Umbilical cord (tissue), 2 donors: ENCODE measurements at places on chromosomes 6 and 20. TPM values are rescaled to one million over a fixed set of nuclear protein-coding genes. Genes with fewer than 3 reads are reported as not detected.
A peak's percentile ranks its signal among the peaks of the same experiment; 100 is the strongest.

DNA sequence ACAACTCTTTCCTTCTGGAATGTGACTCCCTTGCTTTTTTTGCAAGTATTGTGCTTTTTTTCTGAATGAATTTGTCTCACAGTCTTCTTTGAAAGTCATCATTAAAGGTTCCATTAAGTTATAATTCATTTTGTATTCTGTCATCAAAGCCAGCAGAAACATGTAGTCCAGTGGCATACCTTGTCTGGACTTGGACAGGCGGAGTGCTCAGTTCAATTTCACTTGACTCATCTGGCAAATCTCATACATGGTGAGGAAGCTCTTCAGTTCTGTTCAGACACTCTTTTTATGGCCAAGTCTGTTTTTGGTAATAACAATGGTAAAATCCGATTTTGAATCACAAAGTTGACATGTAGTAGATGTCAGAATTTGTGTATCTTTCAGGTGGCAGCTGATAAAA, 260.8 kb upstream of the OPRM1 start:
- DNase-seq = peak; percentile 31

DNA sequence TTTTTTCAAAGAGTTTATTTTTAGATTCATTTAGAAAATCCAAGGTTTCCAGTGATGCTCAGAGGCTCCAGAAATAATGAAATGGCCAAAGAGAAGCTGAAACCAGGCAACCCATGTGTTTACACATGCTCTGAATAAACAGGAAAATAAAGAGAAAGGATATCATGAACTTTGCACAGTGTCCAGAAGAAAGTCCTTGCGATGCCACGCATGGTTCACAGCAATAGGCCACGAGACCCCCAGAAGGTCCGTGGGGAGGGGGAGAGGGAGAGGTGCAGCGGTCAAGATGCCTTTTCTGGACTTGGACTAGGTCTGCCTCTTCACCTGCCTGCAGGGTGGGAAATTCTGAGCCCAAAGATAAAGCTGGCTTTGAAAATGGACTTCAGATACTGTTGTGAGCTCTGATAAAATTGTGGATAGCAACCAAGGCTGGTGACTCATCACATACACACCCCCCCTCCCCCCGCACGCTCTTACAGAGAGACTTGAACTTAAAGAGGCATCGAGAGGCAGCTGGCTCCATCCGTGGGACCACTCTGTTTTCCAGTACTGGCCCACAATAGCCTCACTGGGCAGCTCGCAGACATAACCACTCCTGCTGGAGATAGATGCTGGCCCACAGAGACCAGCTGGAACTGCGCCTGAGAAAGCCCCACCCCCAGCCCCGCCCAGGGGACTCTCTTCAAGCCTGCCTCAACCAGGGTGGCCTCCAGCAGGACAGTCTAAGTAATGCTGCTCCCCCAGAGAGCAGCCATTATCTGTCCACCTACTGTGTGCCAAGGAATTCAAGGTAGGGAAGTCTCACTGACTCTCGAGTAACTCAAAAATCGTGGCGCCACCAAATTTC, 21.2 kb upstream of the NFATC2 start:
- DNase-seq = peak; percentile 93

DNA sequence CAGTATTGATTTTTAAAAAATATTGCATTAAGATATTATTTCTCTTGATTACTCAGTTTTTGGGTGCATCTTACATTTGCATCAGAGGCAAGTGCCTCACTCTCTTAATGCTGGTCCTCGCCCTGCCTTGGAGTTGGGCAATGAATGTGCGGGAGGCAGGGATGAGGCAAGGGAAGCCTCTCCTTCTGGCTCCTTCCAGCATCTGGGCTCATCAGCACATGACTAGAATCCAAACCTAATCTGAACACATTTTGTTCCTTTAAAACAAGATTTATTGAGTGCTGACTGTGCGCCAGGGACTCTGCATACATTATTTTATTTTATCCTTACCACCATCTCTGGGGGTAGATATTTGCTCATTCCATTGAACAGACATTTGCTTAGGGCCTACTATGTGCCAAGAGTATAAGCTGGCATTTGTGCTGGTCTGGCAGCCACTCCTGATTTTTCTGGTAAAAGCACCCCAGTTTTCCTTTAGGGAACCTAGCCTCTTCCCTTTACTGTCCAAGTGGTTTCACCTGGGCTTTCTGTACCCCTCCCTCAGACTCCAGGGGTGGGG, 71.9 kb upstream of the ZNFX1 start:
- no peak for DNase-seq

- DNase-seq = peak; percentile 46
Measured at GRCh38 chr20:1810926-1811620, 84.1 kb upstream of the SIRPA start.

DNA sequence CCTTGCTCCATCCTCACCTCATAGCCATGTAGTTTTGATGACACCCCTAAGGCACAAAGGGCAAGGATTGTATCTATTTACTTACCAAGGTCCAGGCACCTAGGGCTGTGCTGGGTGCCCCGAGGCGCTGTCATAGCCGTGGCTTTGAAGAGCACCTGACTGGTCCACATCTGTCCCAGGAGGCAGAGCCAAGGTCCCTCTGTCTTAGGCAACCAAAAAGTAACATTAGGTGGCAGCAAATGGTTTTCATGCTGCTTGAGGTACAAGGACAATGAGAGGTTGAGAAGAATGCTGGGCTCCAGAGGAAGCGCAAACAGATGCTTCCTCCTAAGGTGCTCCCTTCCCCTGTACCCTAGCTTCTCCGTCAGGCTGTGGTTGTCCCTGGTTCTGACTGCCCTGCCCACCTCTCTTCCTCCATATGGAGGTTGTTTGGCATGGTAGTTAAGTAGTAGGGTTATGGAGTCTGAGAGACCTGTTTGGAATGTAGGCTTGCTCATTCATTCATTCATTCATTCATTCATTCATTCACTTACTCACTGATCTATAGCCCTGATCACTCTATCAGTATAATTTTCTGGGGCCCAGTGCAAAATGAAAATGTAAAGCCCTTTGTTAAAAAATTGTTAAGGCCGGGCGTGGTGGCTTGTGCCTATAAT, 3.0 kb upstream of the UQCC2 start:
- no peak for DNase-seq

DNA sequence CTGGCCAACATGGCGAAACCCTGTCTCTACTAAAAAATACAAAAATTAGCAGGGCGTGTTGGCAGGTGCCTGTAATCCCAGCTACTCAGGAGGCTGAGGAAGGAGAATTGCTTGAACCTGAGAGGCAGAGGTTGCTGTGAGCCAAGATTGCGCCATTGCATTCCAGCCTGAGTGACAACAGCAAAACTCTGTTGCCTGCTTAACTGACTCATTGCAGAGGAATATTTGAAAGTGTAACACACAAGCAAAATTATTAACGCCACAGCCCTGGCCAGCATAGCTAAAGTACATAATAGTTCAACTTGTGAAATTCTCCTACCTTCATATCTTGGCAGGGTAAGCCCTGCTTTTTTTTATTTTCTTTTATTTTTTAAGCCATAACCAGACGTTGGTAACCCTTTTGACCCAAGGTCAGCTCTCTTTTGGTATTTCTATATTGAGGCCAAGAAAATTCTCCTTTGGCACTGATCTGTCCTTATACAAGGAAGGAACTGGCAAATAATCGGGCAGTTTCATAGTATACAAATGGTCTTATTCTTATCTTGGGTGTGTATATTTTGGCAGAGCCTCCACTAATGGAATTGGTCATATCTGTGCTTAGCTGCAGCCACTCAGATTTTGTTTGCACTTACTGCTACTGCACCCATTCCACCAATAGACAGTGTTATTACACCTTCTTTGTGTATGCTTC, 4.0 kb upstream of the ADGRF5 start:
- peak; percentile 71 for DNase-seq

DNA sequence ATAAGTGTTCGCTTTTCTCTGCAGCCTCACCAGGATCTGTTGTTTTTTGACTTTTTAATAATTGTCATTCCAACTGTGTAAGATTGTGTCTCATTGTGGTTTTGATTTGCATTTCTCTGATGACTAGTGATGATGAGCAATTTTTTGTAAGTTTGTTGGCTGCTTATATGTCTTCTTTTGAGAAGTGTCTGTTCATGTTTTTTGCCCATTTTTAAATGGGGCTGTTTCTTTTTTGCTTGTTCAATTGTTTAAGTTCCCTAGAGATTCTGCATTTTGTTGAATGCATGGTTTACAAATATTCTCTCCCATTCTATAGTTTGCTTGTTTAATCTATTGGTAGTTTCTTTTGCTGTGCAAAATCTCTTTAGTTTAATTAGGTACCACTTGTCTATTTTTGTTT, 295.9 kb downstream of the PACRG start:
- no peak for DNase-seq

GRCh38 chr6:134035823-134036296, 16.6 kb downstream of the SLC2A12 start:
- DNase-seq = no peak

DNA sequence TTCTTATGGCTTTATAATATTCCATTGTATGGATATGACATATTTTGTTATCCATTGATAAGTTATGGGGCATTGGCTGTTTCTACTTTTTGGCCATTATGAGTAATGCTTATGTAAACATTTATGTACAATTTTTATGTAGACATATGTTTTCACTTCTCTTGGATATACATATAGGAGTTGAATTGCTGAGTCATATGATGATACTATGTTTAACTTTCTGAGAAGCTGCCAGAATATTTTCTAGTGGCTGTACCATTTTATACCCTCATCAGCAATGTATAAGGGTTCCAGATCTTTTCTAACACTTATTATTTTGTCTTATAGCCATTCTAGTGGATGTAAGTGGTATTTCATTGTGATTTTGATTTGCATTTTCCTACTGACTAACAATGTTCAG, 23.1 kb downstream of the OTOR start:
- no peak for DNase-seq

GRCh38 chr6:130396722-130397121, 30.9 kb downstream of the TMEM200A start:
- no peak for DNase-seq

DNA sequence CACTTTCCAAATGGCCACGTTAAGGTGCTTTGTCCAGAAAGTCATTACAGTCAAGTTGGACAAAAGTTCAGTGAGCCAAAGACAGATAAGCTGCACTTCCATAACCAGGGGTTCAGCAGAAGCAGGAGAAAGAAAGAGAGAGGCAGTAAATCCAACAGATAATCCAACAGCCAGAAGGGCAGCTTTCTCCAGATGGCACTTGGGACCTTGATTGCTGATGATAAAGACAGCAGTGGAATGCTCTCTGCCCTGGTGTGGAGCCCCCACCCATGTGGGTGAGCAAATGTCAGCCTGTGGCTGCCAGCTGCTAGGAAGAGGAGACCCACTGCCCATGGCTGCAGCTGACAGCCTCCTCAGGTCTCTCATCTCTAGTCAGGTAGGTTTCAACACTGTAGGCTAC, 18.7 kb upstream of the NRSN1 start:
- no peak for DNase-seq

DNA sequence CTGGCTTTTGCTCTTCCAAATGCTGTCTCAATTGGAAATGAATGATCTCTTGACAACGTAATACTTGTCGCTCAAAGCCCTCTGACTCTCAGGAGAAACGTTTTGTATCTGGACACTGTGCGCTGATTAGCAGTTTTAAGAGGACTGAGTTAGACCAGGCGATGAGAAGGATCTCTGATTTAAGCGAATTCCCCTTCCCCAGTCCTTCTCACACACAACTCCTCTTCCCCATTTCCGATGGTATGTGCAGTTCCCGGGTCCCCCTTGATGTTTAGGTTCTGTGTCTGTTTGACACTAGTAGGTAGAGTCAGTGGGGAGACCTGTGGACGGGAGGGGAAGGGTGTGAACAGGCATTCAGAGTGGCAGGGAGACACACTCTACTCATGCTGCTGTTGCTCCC, 2.5 kb downstream of the ZDHHC14 start:
- no peak for DNase-seq

GRCh38 chr6:13492357-13492756, 5.0 kb upstream of the GFOD1 start:
- no peak for DNase-seq

GRCh38 chr6:20198775-20199174, 13.5 kb downstream of the MBOAT1 start:
- DNase-seq = no peak

GRCh38 chr6:137903933-137904821, 37.1 kb downstream of the TNFAIP3 start:
- DNase-seq = no peak

DNA sequence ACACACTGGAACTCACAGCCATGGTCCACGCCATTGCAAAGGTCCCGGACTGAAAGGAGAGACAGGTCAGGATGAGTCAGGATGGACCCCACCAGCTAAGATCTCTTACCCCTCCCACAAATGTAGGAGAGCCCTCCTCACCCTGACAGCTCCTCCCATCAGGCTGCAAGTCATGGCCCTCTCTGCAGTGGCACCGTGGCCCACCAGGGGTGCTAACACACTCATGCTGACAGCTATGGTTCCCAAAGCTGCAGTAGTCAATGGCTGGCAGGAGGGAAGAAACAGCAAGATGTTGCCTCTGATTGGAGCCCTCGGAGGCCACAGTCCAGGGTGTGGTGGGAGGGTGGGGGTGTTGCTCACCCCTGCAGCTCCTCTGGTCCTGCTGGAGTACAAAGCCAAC, 5.7 kb upstream of the RBPJL start:
- DNase-seq = no peak

- no peak for DNase-seq
Measured at GRCh38 chr20:17515053-17515452, 16.1 kb downstream of the BFSP1 start.

DNA sequence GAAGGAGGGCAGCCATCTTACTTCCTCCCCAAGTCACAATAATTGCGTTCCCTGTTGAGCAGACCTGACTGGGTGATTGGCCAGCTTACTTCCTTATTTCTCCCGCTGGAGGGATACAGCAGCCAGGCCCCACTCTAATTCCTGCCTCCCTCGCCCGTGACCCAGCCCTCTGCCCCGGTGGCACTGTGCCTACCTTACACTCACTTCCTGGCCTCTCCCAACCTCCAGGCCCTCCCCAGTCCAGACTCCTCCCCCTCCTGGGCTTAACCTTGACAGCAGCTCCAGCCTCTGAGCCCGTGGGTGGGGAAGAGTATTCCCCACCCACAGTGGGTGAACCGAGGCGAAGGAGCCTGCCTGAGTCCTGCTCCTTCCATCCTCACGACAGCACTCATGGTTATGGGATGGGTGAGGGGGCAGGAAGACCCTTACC, 3.0 kb downstream of the BAK1 start:
- no peak for DNase-seq

GRCh38 chr20:41047975-41048305, 19.3 kb downstream of the TOP1 start:
- DNase-seq = no peak

- DNase-seq = no peak
Measured at GRCh38 chr20:51454250-51454865, 88.2 kb downstream of the NFATC2 start.

DNA sequence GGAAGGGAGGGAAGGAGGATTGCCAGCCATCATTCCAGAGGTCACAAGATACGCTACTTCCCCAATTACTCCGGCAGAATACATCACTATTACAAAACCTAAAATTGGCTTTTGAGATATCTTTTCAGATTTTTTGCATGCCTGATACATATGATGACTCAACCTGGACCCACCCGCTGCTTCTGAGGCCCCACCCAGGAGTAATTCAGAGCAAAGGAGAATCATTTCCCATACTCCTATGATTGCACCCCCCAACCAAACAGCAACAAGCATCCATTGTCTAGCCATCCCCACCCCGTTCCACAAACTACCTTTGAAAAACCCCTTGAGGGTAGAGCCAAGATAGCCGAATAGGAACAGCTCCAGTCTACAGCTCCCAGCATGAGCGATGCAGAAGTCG, 163.5 kb upstream of the GJE1 start:
- no peak for DNase-seq

PROKR2 gene
- not detected for total RNA-seq

C2 gene
- total RNA-seq = 27.0 TPM

SLCO4A1 gene
- total RNA-seq = 24.1 TPM

DPM1 gene
- 98.7 TPM for total RNA-seq

DBNDD2 gene
- total RNA-seq = 11.8 TPM

GABRR1 gene
- total RNA-seq = 0.24 TPM
